Activated T-cell treated with anti-CD3 and anti-CD28 coated beads, Interleukin-2, amount 50 U/mL, for 72 hours (primary cell): ENCODE measurements at places on chromosomes 5 and 9. TPM values are rescaled to one million over a fixed set of nuclear protein-coding genes. Genes with fewer than 3 reads are reported as not detected.

DNA sequence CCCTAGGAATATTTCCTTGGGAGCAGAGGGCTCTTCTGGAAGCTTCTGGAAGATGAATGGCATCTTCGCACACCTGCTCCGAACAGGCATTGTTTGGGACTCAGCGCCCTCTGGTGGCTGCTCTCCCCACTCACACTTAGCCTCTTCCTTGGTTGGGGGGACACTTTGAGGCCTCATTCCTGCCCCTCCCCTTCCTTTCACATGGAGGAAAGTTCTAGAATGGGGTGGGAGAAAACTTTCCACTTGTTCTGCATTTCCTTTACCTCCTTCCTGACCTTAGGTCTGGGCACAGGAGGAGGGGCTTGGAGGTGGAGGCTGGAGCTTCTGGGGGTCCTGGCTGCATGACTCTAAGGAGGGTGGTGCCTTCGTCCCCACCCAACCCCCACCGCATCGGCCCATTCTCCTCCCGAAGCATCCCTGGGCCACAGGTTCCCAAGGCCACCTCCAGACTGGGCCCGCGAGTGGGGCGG, 19.3 kb upstream of the SMIM32 start:
- DNase-seq = peak; percentile 36

DNA sequence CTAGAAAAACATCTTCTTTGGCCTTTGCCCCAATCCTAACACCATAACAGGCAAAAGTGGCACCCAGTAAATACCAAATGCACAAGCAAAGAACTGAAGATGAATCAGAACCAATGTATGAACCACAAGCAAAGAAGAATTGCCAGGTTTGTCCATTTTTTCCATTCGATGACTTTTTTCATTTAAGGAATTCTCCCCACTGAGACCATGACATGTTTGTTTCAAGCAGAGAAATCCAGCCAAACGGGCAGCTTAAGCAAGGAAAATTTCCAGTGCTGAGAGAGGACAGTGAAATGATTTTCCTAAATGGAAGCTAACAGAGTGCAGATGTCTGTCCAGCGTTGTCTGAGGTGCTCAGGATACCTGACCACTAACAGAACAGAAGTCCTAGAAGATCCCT, 203.7 kb downstream of the ADAMTS12 start:
- no peak for DNase-seq

GRCh38 chr9:120944434-120944843, 17.8 kb upstream of the TRAF1 start:
- DNase-seq = no peak

- DNase-seq = no peak
Measured at GRCh38 chr5:2639425-2639824, 112.1 kb downstream of the IRX2 start.

- DNase-seq = no peak
Measured at GRCh38 chr9:132662152-132662945, 7.4 kb downstream of the DDX31 start.

GRCh38 chr5:67196537-67197059, at the start of gene CD180:
CD180 (minus strand) TSS chr5:67196799; CDS start chr5:67196641, 158 bp downstream.
- no peak for DNase-seq

DNA sequence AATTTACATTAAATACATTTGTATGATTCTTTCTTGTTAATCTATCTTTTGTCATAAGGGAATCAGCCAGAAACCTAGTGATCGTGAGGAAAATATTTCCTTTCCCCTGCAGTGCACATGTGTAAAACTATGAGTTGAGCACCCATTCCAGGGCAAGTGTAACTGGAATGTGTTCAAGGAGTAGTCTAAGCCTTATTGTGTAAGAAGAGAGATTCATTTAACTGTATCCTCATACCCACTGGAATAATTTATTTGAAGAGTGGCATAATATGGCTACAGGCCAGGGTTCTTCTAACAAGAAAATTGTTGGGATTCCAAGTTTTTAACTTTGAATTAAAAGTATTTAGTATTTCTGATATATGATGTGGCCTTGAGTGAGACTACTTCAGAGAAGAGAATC, 1692.7 kb downstream of the EFNA5 start:
- DNase-seq = no peak

GRCh38 chr5:124252747-124253146, 493.7 kb downstream of the ZNF608 start:
- DNase-seq = no peak

GRCh38 chr5:9728261-9728660, 98.1 kb upstream of the TAS2R1 start:
- DNase-seq = no peak

GRCh38 chr5:153030755-153031725, 459.4 kb upstream of the GRIA1 start:
- no peak for DNase-seq

- no peak for DNase-seq
Measured at GRCh38 chr5:10442576-10442975, 897 bp downstream of the ROPN1L start.

- no peak for DNase-seq
Measured at GRCh38 chr5:21680196-21680595, 1172.9 kb downstream of the CDH12 start.

GRCh38 chr5:78545406-78545805, 103.2 kb downstream of the LHFPL2 start:
- DNase-seq = no peak

GRCh38 chr5:56288873-56289601, 55.9 kb upstream of the ANKRD55 start:
- no peak for DNase-seq

DNA sequence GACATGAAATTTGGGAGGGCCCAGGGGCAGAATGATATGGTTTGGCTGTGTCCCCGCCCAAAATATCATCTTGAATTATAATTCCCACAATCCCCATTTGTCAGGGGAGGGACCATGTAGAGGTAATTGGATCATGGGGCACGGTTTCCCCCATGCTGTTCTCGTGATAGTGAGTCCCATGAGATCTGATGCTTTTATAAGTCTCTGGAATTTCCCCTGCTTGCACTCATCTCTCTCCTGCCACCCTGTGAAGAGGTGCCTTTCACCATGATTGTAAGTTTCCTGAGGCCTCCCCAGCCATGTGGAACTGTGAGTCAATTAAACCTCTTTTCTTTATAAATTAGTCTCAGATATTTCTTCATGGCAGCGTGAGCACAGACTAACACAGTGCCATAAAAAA, 11.3 kb downstream of the FBXO10 start:
- no peak for DNase-seq

GRCh38 chr9:124779368-124780059, 2.6 kb downstream of the OLFML2A start:
- no peak for DNase-seq

DNA sequence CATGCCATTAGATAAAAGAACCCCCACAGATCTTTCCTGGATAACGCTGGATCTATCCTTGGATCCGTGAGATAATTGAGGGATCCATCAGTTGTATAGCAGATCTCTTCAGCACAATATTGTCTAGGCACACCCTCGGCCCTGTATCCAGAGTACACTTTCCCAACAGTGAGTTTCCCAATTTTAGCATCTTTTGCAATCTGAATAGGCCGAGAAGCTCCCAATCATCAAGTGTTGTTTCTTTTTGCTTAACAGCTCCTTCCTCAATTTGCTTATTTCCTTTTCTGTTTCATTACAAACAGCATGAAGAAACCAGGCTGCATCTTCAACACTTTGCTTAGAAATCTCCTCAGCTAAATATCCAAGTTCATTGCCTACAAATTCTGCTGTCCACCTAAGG, 4.4 kb upstream of the SPTLC1 start:
- no peak for DNase-seq

- DNase-seq = no peak
Measured at GRCh38 chr9:119941091-119941490, 571.9 kb upstream of the BRINP1 start.

DNA sequence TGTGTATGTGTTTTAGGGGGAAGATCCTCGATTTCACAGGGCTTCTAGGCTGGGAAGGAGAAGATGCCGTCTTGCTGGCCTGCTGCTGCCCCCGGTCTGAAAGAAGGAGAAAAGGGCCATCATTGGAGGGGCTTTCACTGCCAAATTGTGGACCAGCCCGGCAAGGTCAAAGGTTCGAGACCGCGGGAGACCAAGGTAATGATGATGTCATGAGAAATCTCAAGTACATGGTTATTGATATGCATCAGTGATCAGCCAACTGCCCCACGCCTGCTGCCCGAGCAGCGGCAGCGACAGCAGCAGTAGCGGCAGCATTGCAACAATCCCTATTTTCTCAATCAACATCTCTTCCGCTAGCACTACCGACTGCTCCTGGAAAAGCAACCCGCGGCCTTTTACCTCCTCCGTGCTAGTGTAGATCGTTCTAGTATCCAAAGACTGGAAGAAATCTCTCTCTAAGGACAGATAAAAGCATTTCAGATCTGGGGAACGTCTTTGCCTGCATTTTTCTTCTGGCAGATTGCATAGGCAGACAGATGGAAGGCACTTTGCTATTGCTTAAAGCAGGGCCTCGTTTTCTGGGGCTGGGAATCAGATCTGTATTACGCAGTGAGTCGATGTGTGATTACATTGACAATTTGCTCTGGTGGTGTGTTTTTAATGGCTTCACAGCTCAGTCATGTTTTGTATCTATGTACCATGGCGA, 215.3 kb downstream of the MEF2C start:
- no peak for DNase-seq

DNA sequence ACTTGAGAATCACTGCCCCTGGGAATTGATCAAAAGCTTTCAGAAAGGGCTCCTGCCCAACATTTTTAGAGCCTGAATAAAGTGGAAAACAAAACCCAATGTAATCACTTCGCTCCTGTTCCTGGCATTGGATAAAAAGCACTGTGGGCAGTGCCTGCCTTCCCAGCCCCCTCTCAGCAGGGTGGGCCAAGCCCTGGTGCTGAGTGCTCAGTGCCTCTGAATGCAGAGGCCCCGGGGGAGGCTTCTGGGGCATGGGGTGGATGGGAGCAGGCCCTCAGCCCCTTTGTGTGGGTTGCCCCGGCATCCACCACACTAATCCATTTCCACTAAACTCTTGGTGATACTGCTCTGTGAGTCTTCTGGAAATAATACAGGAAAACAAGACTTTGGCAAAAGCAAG, 55.6 kb downstream of the CFAP90 start:
- DNase-seq = no peak

- DNase-seq = no peak
Measured at GRCh38 chr5:165805756-165806155, 2300.3 kb downstream of the MAT2B start.

- DNase-seq = no peak
Measured at GRCh38 chr5:96572864-96573512, 89.2 kb upstream of the CAST start.

DNA sequence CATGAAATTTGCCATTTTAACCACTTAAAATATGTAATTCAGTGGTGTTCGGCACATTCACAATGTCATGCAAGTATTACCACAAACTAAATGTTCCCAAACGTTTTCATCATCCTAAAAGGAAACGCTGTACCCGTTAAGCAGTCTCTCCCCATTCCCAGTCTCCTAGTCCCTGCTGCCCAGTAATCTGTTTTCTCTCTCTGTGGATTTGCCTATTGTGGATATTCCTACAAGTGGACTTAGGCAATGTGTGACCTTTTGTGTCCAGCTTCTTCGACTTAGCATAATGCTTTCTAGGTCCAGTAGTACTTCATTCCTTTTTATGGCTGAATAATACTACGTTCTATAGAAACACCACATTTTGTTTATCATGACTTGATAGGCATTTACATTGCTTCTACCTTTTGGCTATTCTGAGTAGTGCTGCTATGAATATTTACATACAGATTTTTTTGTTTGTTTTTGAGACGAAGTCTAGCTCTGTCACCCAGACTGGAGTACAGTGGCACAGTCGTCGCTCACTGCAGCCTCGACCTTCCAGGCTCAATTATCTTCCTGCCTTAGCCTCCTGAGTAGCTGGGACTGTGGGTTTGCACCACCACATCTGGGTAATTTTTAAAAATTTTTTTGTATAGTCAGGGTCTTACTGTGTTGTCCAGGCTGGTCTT, 13.0 kb downstream of the DENND4C start:
- DNase-seq = no peak

DNA sequence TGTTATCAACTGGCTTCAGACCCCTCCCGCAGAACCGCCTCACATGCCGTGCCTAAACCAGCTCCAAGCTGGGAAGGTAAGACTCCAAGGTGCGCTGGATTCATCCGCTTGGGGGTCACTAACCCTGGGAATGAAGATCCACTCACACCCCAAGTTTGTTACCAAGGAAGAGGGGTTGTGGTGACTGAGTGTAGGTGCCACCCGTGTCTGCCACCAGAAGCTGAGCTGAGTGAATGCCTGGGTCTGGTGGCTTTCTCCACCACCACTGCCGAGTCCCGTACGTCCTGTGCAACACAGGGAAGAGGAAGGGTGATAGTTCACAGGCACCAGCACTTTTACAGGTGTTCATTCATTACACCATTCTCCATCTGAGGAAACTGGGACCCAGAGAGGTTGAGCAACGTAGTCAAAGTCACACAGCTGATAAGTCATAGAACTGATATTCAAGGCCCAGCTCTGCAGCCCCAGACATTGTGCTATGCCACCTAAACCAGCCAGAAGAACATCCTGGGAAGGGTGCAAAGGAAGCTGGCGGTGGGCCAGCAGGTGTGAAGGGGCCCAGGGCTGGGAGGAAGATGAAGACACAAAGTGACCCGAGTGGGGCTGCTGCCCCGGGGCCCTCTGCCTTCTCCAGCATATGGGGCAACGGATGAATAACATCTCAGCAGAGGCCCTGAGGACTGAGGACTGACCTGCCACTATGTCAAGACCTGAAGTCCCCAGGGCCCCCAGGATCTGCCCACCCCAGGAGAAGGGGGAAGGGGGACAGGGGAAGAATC, 70.9 kb upstream of the PPP1R26 start:
- DNase-seq = no peak

- DNase-seq = no peak
Measured at GRCh38 chr5:1515311-1515920, 8.3 kb downstream of the LPCAT1 start.

GRCh38 chr5:68265822-68266395, 50.4 kb downstream of the PIK3R1 start:
- DNase-seq = no peak

GRCh38 chr9:122988920-122989621, 44.4 kb upstream of the GPR21 start:
- DNase-seq = no peak

DNA sequence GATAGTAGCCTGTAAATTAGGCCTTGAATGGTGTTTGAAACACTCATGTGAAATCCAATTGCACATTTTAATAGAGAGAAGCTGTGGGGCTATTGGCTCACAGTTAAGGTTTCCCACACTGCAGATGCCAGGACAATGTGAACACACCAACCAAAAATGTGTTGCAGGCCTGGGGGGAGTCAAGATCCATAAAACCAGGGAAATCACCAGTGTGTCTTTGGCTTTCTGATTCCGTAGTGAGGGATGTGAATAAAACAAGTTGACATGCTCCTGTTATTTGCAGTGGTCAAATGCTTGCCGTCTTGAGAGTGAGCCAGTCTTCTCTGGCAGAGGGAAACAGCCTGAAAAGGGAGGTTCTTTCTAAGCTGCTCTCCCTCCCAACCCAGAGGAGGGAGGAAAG, 79.0 kb downstream of the ZNF462 start:
- no peak for DNase-seq

MYOZ3 gene
- 0.16 TPM for total RNA-seq

ECM2 gene
- total RNA-seq = not detected

GCNT4 gene
- 3.2 TPM for total RNA-seq

SURF6 gene
- total RNA-seq = 14.0 TPM

SLCO6A1 gene
- not detected for total RNA-seq

CCL27 gene
- total RNA-seq = 1.4 TPM

PHYHD1 gene
- total RNA-seq = 1.9 TPM

BARHL1 gene
- not detected for total RNA-seq

RANBP17 gene
- not detected for total RNA-seq

FBP1 gene
- total RNA-seq = 3.3 TPM

TEX53 gene
- total RNA-seq = not detected
